ENCODE measurements at places on chromosomes 2 and 18.

- DNase-seq, result no peak
Measured at GRCh38 chr2:85194780-85195480, 61.7 kb downstream of the TCF7L1 start.

GRCh38 chr18:74806073-74806472, 208.4 kb downstream of the ZNF407 start:
- DNase-seq, result no peak

DNA sequence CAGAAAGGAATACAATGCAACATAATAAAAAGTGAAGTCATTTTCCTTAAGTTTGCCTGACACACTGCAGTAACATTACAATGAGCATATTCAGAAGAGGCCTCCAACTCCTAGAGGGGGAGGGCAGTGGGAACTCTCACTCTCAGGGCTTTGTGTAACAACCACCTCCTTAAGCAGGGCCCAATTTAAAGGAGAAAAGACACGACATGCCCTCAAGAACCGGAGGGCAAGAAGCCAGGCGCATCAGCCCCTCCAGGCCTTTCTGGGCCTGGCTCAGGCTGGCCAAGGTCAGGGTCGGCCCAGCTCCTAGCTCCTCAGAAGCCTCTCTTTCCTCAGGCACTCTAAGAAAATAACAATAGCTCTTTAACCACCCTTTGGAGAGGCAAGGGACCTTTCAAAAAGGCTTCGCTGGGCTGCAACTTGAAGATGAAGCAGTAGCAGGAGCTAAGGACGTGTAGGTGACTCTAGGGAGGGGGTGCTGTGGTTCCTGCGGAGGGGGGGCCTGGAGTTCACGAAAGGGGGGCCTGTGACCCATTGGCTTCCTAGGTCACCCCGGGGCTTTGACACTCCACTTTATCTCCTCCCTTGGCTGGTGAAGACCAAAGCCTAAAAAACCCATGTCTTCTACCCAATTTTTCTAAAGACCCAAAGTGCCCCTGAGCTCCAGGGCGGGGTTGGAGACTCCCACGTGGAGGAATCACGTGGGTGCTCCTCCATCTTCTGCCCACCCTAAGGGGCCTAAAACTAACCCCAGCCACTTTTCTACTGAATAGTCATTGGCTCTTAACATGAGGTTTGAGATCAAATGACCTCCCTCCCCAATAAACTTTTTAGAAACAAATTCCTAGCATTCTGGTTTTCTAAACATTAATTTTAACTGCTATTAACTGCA, 13.3 kb downstream of the SERTAD2 start:
- DNase-seq, result no peak

GRCh38 chr18:68494802-68495581, 219.9 kb downstream of the TMX3 start:
- no peak for DNase-seq

DNA sequence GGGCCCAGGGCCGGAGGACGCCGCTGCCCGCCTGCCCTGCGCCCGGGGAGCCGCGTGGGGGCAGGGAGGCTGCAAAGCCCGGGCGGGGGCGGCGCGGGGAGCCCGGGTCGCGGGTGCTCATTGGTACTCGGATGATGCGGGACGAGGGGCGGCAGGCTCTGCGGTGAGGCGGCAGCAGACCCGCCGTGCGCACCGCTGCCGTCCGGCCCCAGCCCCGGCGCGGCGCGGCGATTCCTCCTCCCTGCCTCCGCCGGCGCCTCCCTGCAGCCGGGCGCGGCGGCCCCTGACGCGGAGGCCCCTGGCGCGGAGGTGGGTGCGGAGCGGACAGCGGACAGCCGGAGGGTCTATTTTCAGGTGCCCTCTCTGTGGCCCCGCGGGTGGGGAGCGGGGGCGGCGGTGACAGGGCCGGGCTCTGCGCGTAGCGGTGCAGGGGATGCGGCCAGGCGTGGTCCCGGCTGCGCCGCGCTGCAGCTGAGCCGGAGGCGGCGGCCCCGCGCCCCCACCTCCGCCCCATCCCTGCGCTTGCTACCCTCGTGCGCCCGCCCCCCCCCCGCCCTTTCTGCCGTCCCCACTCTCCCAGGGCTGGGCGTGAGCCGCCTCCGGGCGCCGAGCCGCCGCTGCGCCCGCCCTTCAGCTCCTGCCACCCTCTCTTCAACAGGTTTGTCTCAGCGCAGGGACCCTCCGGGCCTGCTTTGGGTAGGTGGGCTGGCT, 640 bp downstream of the SPTBN1 start:
- DNase-seq, result peak; percentile 35

DNA sequence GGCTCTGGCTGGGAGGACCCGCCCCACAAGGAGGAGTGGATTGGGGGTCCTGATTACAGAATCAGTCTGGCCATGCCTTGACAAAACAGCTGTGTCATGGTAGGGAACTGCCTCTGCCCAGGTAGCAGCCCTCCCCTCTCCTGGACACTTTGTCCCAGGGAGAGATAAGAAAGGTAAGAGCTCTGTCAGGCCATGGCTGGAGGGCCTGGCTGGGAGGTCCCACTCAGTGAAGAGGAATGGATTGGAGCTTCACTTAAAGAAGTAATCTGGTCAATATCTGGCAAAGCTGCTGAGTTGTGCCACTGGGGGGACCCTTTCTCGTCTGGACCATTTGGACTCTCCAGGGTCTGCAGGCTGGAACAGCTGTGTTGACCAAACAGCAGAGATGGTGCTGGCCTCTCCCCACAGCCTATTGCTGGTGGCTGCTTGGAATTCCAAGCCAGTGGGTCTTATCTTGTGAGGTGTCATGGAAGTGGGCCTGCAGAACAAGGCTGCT, 75.4 kb downstream of the EPC2 start:
- DNase-seq, result no peak

- DNase-seq, result no peak
Measured at GRCh38 chr2:119431976-119432850, 559 bp downstream of the TMEM37 start.
